Stromal cell of bone marrow (primary cell): ENCODE measurements at places on chromosomes 4 and X.
A peak's percentile ranks its signal among the peaks of the same experiment; 100 is the strongest.

- DNase-seq, result no peak
Observed at GRCh38 chrX:67673741-67674274, 130.0 kb downstream of the AR start.

DNA sequence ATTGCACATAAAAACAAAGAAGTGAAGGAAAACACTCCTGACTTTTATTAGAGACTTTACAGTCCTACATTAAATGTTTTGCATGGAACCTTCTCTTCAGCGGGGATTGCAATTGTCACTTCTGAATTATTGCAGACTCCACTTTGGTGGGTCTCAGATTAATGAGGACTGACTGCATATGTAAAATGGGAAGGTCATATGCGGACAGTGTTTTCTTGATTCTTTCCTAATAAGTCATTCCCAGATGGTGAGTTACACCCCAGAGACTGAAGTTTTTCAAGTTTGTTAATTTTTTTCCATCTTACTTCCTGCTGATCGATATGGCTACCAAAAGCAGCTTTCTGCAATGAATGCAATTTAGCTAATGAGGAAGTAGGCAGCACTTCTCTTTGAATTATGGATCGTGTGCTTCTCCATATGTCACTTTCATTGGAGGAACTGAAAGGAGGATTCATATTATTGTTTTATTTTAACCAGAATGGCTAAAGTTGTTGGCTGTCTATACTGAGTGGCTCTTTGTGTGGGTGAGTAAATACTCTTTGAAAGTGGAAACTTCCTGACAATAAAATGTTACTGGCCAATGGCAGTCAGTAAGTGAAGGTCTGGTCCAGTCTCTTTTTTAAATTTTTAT lies 119.3 kb upstream of the CLNK start:
- DNase-seq, result no peak

GRCh38 chr4:37434469-37434868 lies 189.9 kb downstream of the NWD2 start:
- no peak for DNase-seq

DNA sequence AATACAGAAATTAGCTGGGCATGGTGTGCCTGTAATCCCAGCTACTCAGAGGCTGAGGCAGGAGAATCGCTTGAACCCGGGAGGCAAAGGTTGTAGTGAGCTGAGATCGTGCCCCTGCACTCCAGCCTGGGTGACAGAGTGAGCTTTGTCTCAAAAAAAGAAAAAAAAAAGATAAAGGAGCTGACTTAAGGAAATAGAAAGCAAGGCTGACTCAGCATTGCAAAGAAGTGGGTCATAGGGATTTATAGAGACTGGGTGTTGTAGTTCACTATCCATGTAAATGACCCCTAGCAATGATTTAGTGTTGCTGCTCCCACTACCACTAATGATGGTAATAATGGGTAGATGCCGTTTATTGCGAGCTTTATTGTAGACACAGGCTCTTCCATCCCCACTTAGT lies 47.6 kb downstream of the ADD1 start:
- DNase-seq, result no peak

GRCh38 chr4:7806338-7807090 lies 133.1 kb downstream of the AFAP1 start:
- no peak for DNase-seq

DNA sequence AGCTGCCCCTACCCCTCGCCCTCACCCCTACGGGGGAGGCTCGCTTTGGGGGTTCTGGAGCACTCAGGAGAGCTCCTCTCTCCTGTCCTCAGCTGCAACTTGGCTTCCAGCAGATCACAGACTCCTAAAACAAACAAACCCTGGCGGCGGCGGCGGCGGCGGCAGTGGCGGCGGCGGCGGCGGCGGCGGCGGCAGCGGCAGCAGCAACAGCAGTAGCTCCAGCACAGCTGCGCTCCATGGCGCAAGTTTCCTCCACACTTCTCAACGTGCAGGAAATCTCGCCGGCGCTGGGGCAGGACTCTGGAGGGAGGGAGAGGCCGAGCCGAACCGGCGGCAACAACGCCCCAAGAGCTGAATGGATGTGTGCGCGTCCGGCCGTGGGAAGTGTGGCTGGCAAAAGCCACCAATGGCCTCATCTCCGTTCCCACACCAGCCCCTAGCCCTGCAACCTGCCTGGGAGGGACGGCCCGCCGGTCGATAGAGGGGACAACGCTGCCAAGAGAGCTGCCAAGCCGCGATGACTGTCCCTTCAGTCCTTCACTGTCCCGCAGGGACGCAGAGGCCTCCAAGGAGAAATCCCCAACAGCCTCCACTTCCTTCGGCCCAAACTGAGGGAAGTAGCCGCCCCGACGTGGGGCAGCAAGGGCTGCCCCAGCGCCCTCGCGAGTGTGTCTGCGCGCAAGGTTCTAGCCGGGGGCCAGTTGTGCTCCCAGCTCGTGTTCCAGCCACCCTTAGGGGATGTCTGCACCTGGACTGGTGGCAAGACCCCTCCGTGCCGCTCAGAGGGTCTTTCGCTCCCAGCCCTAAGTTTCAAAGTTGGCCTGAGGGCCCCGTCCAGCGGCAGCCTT lies 775 bp downstream of the SHROOM4 start:
- DNase-seq, result peak; percentile 21

DNA sequence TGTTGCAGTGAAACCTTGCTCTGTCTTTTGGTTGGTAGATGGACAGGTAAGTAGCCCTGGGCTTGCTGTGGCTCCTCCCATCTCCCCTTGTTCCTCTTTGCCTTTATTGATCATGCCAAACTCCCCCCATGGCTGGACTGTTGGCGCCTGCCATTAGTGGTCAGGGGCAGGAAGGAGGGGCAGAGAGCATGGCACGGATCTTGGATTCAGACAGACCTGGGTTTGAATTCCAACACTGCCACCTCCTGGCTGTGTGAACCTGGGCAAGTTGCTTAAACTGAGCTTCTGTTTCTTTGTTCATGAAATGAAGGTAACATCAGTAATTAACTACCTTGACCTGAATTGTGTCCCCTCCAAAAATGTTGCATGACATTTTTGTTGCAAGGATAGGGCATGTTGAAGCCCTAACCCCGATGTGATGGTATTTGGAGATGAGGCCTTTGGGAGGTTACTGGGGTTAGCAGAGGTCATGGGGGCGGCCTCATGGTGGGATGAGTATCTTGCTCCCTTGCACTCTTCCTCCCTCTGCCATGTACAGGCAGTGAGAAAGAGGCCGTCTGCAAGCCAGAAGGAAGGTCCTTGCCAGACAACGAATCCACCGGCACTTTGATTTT lies 6.0 kb downstream of the SLC2A9 start:
- no peak for DNase-seq

GRCh38 chr4:105990933-105991332 lies 95.7 kb downstream of the NPNT start:
- DNase-seq, result peak; percentile 13

DNA sequence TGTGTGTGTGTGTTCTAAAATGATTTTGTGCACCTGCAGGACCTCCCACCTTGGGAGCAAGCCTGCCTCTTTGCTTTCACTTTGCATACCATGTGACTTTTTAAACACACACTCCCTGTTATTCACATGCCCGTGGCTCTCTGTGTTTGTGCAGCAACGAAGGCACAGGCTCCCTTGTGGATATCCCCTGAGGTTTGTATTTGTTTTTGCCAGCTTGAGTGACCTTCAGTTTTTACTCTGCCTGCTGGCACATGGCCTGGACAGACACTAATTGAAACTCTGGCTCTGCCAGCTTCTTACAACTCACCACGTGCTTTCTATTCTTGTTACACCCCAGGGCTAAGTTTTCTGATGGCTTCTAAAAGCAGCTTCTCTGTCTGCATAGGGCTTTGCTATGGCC lies 885.8 kb downstream of the SH3BGRL start:
- no peak for DNase-seq
